ENCODE measurements at places on chromosomes 13 and 19.

- DNase-seq, result no peak
These were observed 284.5 kb downstream of the FGF14 start for GRCh38 chr13:102117175-102117831.

DNA sequence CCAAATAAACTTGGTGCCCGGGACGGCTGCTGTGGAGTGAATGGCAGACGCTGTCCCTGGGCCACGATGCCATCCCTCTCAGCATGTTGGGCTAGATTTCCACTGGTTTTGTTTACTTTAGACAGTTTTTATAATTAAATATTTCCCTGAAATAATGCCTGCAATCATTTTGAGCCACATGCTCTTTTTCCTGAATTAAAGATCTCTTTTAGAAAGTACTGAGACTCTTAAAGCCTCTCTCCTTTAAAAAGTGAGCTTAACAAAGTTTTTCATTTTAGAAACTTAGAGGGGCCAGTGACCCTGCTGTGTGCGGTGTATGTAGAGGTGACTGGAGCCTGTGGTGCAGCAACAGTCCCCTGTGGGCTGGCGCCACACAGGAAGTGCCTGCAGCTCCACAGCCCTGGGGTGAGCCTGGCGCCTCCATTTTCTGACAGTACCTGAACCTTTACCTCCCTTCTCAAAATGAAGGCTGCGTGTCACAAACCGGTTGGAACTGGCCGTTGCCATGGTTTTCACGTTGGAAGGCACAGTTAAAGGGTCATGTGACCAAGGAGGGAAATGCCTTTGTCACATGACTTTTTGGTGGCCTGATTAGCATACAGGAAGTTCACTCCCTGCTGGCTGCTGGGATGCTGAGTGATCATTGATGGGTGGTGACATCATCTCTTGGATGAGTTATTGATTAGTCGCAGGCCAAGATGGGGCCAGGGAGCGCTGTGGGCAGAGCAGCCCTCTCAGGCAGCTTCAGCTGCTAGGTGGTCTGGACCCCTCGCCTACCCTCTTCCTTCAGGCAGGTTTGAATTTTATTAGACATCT, 26.3 kb downstream of the TSSK6 start:
- DNase-seq, result peak; percentile 81

DNA sequence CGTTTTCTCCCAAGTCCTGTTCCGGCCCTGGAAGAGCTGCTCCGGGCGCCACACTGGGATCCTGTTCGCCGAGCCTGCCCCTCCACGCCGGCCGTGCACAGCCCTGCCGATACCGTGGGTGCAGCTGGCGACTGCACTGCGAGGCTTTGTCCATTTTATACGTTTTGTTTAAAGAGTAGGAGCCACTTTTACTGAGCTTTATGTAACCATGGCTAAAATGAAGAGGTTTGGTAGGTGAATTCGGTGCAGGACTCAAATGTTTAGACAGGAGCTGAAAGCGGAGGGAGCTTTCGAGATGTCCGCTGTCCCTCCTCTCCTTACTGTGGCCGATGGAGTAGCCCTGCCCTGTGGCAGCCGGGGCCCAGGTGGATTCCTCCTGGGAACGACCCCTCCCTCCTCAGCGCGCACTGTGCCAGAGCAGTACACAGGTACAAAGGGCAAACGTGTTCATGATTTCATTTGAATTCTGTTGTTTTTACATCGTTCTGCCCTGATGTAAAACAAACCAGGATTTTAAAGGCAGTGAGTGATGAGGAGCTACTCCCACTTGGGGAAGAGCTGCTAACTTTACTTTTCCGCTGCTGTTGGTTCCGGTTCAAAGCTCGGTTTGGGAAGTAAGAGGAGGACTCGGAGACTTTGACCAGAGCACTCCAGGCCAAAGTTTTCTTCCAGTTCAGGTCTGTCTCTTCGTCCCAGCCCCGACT, 1.7 kb downstream of the COL4A2 start:
- no peak for DNase-seq

DNA sequence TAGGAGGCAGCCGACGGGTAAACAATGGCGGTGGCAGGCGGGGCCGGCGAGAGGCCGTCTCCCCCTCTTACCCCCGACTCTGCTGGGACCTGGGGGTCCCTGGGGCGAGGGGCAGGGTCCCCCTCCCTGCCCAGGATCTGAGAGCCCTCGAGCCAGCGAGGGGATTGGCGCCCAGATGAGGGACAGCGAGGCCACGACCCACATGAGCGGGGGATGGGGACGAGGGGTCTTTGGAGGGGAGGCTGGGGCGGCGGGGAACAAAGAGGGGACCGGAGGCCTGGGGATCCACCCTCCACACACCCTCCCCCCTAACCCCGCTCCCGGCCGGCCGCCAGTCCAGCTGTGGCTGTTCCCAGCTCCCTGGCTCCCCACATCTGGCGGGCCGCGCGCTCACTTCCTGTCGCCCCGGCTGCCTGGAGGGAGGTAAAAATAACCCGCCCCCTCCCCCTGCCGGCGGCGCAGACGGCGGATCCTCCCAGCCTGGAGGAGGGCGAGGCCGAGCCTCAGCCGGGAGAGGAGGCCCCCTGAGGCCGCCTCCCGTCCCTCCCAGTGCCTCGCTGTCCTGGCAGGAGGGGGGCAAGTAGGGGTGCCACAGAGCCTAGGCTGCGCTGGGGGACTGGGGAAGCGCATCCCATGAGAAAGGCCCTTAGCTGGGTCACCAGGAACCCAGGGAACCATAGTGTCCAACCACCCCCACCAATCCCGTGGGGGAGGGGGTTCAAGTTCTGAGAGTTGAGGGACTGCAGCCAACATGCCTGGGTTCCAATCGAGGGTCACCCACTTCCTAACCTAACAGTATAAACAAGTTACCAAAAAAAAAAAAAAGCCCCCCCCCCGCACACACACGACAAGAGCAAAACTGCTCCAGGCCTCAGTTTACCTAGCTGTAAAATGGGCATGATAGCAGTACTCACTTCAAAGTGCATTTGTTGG, 29.3 kb upstream of the NANOS3 start:
- peak; percentile 72 for DNase-seq

DNA sequence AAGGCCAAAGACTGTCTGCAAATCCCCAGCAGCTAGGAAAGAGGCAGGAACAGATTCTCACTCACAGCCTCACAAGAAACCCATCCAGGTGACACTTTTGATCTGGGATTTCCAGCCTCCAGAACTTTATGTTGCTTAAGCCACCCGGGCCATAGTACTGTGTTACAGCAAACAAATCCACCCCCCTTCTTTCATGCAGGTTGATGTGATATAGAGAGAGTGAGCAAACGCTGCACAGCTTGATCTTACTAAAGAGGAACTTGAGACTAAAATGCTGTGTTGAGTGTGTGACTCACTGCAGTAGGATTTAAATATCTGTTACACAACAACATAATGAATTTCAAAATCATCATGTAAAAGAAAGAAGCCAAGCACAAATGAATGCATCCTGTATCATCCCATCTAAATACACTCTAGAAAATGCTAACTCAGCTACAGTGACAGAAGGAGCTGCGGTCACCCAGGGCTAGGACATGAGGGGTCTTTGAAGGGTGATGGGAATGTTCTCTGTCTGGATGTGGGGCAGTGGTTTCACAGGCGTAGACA, 32.2 kb downstream of the RCBTB2 start:
- DNase-seq, result no peak

DNA sequence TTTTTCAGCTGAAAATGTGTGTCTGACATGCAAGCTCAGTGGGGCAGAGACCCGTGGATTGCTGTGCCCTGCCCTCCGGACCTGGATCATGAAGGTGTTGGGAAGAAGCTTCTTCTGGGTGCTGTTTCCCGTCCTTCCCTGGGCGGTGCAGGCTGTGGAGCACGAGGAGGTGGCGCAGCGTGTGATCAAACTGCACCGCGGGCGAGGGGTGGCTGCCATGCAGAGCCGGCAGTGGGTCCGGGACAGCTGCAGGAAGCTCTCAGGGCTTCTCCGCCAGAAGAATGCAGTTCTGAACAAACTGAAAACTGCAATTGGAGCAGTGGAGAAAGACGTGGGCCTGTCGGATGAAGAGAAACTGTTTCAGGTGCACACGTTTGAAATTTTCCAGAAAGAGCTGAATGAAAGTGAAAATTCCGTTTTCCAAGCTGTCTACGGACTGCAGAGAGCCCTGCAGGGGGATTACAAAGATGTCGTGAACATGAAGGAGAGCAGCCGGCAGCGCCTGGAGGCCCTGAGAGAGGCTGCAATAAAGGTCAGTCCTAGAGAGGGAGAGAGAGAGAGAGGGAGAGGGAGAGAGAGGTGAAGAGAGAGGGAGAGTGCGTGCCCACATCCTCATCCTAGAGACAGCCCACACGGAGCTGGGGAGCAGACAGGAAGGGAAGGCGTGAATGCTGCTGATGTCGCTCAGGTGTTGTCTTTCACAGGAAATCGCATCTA, 5.1 kb upstream of the DCUN1D2 start:
- DNase-seq, result no peak

GRCh38 chr13:92537471-92537870, 689.1 kb upstream of the GPC6 start:
- no peak for DNase-seq

DNA sequence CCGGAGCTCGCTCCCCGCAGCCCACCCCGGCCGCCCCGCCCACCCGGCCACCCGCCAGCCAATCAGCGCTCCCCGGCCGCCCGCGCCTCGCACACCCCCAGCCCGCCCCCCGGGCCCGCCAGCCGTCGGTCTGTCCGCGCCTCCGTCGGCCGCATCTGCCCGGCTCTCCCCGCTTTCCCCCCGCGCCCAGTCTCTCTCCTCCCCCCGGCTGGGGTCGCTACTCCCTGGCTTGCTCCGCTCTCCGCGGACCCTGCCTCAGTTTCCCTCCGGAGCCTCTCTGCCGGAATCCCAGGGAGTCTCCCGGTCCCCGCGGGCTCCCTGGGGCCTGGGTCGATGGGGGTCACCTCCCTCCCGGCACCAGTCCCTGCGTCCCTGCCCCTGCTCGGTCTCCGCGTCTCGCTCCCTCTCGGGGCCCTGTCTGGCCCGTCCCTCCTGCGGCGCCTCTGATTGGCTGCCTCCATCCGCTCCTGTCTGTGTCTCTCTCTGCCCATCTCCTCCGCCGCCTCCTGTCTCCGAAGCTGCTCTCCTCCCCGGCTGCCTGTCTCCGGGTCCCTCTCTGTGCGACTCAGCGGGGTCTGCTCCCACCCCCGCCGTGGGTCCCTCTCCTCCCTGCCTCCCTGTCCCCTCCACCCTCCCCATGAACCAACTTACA, 484 bp downstream of the IL11 start:
- DNase-seq, result no peak

GRCh38 chr19:5006201-5006600, 37.3 kb downstream of the KDM4B start:
- no peak for DNase-seq

DNA sequence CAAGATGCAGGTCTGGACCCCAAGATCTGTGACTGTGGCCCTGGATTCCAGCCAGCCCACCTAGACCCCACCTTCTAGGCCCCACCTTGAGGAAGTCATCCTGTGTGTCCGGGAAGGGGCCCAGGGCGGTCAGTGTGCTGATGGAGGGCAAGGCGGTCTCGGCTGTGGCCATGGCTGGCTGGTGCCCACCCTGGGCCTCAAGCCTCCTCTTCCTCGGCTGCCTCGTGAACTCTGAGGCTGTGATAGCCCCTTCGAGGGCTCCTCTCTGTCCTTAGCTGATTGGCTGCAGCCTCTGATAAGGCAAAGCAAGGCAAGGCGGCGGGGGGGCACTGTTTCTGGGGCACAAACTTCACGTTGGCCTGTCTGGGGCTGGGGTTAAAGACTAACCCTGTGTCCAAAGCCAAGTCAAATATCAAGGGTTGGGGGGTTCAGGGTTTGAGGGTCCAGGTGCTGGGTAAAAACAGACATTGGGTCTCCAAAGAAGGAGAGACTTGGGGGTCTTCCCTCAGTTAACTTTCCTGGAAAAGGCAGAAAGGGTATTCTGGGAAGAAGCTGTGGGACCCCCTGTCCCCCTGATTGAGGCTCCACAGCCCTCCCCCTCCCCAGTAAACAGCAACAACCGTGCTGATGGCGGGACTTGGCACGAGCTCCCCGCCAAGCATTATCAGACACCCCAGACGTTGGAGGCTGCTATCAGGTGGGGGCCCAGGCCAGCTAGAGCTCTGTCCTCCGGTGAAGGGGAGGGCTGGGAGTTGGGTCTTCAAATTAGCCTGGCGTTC, at the start of gene KLF1:
Gene KLF1, minus strand, starts transcription at position 233 of the 779 bp plus-strand sequence. Its CDS starts 61 bp downstream, at position 172.
- DNase-seq, result no peak

GRCh38 chr13:67238277-67238859, 8.2 kb upstream of the PCDH9 start:
- DNase-seq, result no peak

DNA sequence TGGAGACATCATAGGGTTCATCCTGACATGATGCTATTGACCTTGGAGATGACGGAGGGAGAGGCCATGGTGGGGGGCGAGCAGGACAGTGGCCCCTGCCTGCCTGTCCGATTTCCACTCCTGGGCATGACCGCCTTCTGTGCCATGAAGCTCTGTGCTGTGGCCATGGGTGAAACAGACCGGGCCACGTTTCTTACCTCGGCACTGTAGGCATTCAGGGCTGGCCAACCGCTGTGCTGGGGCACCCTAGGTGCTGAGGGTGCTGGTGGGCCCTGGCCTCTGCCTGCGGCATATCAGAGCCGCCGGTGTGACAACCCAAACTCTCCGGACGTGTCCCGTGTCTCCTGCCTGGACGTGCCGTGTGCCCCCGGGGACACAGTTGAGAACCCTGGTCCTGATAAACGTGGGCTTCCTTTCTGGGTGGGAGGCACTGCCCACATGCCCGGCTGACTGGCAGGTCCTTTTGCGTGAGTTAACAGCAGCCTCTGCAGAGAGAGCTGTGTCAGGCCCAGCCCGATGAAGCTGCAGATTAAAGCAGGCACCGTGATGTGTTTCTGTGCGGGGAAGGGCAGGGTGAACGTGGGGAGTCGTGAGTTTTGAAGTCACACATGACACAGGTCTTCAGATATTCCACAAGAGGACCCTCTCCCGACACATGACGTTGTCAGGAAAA, 46.5 kb downstream of the TMEM255B start:
- DNase-seq, result no peak

- no peak for DNase-seq
These were observed 30.9 kb downstream of the SERP2 start for GRCh38 chr13:44404261-44405132.

DNA sequence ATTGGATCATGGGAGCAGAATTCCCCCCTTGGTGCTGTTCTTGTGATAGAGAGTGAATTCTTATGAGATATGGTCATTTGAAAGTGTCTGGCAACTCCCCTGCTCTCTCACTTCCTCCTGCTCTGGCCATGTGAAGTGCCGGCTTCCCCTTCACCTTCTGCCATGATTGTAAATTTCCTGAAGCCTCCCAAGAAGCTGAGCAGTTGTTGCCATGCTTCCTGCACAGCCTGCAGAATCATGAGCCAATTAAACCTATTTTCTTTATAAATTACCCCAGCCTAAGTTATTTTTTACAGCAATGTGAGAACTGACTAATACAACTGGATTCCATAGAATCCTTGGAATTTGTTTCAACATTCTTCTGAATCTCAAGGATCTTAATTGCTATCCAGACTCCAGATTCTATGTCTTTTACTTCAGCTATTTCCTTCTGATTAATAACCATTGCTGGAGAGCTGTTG, 328.1 kb downstream of the SLITRK5 start:
- DNase-seq, result no peak

DNA sequence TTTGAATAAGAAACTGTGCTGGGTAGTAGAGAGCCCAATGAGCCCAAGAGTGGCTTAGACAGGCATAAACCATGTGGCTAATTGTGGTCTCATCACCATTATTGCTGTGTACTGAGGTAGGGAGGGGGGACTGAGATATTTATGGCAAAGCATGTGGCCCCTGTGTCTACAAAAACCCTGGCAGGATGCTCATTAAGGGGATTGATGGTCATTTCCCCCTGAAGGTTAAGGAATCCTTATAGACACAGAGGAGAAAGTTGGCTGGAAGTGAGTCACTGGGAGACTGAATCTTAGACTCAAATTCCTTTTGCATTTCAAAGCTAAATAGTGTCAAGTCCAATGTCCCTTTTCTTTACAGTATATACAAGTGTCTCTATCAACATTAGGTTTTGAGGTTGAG, 9.8 kb upstream of the DACT3 start:
- no peak for DNase-seq

- no peak for DNase-seq
These were observed at the start of gene GPR18 for GRCh38 chr13:99258210-99258860. TSS of gene GPR18 (minus strand) at chr13:99258379. CDS start at chr13:99255872, 2,507 bp downstream.
